ENCODE measurements at places on chromosomes 12 and 14.
A peak's percentile ranks its signal among the peaks of the same experiment; 100 is the strongest.

- DNase-seq: no peak
Observed at GRCh38 chr14:21414137-21414631, 30.4 kb upstream of the SUPT16H start.

DNA sequence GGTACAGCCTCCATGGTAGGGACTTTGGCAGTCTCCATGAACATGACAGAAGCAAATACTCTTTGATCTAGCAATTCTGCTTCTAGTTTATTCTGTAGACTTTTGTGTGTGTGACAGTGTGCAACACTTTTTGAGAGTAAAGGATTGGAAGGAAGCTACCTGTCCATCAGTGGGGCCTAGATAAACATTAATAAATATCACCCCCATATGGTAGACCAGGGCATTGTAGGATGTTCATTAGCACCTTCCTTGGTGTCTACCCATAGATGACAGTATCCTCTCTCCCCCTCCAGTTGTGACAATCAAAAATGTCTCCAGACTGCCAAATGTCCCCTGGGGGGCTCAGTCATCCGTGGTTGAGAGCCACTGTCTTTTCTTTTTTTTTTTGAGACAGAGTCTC is 10.8 kb downstream of the SNRNP35 start:
- DNase-seq: no peak

- no peak for DNase-seq
Observed at GRCh38 chr12:25404955-25405354, 148.1 kb downstream of the LMNTD1 start.

DNA sequence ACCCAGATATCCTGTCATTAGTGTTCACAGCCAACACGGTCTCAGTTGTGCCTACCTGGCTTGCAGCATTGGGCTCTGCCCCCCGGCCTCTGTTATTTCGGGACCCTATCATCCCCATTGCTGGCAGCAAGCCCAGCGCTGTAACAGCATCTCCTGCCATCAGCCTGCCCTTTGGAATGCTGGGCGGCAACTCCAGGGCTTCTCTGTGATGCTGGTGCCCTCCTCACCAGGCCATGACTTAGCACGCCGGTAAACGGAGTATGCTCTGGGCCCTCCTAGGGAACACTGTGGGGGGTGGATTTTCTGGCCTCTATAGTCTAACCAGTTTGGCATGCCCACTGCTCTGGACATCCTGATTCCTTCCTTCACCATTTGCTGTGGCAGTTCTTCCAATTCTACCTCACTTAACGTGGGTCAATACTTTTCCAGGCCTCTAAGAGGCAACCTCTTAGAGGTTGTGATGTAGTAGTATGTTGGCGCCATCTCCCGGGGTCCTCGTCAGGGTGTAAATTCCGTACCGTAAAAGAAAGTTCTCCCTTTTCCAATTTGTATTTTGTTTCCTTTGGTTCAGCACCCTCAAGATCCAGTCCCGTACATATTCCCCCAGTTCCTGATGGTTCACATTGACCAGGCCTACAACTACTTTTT is 80.0 kb downstream of the SINHCAF start:
- DNase-seq: no peak

GRCh38 chr12:52235822-52236361 is 2.8 kb downstream of the KRT7 start:
- DNase-seq: no peak

DNA sequence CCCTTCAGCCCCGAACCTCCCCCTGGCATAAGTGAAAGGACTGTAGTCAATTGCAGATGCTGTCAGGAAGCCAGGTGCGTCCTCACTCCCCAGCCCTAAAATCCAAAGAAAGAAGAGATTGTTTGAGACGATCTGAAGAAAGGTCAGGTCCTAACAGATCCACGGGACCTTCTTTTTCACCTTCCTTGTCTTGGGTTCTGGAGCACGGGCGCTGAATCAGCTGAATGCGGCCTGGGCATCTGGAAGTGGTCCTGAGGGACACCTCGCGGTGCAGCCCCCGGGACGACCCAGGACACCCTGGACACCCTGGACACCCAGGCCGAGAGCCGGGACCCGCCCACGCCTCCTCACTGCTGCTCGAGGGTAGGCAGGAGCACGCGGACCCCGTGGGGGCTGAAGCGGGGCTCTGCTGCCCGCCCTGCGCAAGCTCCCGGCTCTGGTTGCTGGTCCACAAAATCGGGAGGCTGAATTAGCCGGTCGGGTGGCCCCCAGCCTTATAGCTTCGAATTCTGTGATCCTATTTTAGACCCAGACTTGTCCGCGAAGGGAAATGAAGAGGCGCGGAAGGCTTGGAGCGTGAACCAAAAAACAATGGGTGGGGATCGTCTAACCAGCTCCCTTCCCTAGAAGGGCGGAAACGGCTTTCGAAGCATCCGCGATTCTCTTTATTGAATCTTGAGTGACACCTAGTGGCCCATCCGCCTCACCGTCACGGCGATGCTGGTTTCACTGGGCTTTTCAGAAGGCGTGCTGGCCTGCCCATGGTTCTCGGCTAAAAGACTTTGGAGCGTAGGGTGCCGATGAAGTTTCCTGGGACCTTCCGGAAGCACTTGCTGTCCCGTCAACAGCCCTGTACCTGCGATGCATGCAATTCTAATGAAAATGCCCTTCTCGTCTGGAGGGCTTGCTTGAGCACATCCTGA is 46.4 kb upstream of the PLXNC1 start:
- DNase-seq: peak; percentile 76

DNA sequence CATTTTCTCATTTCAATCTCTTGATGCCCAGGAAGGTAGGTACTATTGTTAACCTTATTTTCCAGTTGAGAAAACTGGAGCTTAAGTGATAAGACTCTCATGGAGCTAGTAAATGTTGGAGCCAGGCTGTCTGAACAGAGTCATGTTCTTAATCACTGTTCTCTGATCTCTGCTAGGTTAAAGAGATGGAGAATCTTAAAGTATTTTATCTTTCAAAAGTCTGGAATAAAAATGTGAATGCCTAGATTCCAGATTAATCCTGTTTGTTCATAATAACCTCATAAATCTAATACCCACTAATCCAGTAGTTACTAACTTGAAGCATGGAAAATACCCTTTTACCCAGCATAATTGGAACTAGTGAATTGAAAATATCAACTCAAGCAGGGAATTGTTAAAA is 341.0 kb upstream of the RGS6 start:
- no peak for DNase-seq

DNA sequence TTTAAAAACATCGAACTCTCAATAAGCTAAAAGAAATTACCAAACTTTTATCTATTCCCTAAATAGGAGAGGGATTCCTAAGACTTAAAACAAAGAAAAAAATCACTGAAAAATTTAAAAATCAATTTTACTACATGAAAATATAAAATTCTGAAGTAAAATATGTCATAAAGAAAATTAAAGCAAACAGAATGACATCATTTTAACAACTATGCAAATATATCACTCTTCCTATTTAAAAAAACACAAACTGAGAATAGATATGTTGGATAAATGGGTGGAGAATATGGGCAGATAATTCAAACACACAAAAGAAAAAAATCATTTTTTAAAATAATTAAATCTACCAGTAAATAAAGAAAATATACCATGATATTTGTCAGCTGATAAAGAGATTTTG is 510.0 kb downstream of the BCL11B start:
- DNase-seq: no peak

Data from activated CD4-positive, alpha-beta T cell treated with anti-CD3 and anti-CD28 coated beads for 1 hour (primary cell).